Right lobe of liver (tissue), 6 donors: ENCODE measurements at places on chromosomes 6 and 20. TPM values are rescaled to one million over a fixed set of nuclear protein-coding genes. Genes with fewer than 3 reads are reported as not detected.

KIF25 gene
- not detected for total RNA-seq

MMP24 gene
- 0.70 TPM for total RNA-seq

GRCh38 chr6:151565940-151566339 lies 72.1 kb downstream of the CCDC170 start:
- H3K4me1 ChIP-seq: no peaks in the 10 kb centered on the region
- no peaks in the 10 kb centered on the region for H3K27me3 ChIP-seq
- no peak overlapping the region for H3K4me3 ChIP-seq

GRCh38 chr6:112626468-112627082 lies 279.4 kb downstream of the RFPL4B start:
- H3K4me1 ChIP-seq: no peaks in the 10 kb centered on the region
- no peak for DNase-seq
- no peak overlapping the region for H3K4me3 ChIP-seq
- no peaks in the 10 kb centered on the region for H3K36me3 ChIP-seq
- no peak overlapping the region for H3K27ac ChIP-seq

GRCh38 chr6:142235272-142235671 lies 66.5 kb upstream of the ADGRG6 start:
- DNase-seq: no peak
- no peak overlapping the region for H3K4me3 ChIP-seq
- no peak overlapping the region for H3K27ac ChIP-seq
- no peaks in the 10 kb centered on the region for H3K27me3 ChIP-seq
